ENCODE measurements at places on chromosomes 7 and 10.

DNA sequence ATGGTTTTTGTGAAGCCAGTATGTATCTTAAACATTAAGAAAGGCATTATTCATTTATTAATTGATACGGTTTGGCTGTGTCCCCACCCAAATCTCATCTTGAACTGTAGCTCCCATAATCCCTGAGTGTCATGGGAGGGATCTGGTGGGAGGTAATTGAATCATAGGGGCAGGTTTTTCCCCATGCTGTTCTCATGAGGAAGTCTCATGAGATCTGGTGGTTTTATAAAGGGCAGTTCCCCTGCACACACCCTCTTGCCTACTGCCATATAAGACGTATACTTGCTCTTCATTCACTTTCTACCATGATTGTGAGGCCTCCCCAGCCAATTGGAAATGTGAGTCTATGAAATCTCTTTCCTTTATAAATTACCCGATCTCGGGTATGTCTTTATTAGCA lies 28.1 kb downstream of the OTUD1 start:
- peak; percentile 30 for DNase-seq

DNA sequence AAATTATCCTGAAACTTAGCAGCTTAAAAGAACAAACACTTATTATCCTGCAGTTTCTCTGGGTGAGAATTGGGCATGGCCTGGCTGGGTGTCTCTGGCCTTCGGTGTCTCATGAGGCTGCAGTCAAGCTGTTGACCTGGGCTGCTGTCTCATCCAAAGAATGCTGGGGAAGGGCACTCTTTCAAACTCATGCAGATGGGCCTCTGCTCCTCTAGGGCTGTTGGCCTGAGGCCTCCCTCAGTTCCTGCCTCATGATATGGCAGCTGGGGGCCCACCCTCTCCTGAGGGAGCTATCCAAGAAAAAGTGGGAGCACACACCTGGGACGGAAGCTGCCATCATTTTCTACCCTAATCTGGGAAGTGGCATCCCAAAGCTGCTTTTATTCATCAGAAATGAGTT lies 43.6 kb downstream of the DRGX start:
- DNase-seq, result no peak

- no peak for DNase-seq
Measured at GRCh38 chr10:49365675-49366415, 30.0 kb downstream of the DRGX start.

DNA sequence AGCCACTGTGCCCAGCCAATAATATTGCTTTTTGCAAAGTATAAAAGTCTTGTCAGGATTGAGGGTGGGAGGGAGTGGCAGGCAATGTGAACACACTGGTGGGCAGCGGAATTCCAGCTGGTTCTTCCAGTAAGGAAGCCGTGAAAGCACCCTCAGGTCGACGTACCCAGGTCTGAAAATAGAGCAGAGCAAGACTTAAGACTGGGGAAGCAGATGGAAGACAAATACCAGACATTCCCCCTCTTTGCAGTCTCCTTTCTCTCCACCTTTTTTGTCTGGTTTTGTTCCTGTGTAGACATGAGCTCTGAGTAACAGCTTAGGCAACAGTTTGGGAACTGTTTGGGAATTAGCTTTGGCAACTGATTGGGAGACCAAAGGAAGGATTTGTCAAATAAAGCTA lies 17.6 kb upstream of the CSTF2T start:
- no peak for DNase-seq

DNA sequence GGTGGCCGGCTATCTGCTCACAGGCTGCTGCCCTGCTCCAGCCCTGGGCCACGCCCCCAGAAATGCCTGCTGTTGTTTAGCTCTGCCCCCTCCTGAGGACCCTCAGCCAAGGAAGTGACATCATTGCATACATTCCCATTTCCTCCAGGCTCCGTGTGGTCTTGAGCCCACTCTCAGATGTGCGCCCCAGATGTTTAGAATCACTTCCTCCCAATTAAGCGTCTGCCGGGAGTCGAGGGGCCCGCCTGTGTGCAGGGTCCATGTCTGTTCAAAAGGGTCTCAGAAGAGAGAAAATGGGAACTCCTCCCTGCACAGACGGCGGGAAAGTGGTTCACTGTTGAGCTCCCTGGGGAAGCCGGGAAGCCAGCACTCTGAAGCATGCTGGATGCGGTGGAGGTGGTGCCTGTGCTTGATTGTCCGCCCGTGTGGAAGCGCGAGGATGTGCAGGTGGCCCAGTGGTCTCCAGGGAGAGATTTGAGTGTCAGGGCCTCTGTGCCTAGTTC lies 116.9 kb upstream of the PPIF start:
- DNase-seq, result no peak

- DNase-seq, result no peak
Measured at GRCh38 chr10:28147706-28148105, 148.8 kb upstream of the ODAD2 start.

- peak; percentile 88 for DNase-seq
Measured at GRCh38 chr10:49187950-49188761, at the start of gene TMEM273. TSS of gene TMEM273 (minus strand) at chr10:49188391. CDS start at chr10:49188336, 55 bp downstream.

DNA sequence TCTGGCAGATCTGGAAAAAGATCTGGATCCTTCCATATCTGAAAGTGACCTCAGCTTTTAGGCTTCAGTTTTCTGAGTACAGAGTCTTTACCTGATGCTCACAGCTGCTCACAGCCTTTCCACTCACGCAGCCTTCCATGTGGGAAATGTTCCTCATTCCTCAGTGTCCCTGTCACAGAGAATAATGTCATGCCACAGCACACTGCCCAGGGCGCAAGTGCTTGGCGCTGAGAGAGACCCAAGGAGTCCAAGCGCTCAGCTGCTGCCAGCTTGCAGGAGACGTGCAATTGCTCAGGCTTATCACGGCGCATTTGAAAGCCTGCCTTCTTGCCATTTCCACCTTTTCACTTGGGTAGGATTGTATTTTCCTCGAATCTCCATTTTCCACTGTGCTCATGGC lies 271.9 kb upstream of the MKI67 start:
- DNase-seq, result no peak

DNA sequence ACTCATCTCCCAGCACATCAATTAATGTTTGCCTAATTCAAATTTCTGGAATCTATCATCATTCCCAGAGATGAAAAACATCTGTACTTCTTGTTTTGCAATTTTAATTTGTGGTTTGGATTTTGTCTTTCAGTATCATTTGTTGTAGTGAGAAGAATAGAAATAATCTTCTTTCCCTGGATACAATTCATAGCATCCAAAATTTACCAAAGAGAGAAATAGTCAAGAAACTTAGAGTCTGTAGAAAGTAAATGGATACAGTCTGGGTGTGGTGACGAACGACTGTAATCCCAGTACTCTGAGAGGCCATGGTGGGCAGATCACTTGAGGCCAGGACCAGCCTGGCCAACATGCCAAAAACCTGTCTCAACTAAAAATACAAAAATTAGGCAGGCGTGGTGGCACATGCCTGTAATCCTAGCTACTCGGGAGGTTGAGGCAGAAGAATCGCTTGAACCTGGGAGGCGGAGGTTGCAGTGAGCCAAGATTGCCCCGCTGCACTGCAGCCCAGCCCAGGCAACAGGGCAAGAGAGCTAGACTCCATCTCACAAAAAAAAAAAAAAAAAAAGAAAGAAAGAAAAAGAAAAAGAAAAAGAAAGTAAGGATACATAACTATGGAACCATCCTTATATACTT lies 193.0 kb downstream of the RELN start:
- no peak for DNase-seq

DNA sequence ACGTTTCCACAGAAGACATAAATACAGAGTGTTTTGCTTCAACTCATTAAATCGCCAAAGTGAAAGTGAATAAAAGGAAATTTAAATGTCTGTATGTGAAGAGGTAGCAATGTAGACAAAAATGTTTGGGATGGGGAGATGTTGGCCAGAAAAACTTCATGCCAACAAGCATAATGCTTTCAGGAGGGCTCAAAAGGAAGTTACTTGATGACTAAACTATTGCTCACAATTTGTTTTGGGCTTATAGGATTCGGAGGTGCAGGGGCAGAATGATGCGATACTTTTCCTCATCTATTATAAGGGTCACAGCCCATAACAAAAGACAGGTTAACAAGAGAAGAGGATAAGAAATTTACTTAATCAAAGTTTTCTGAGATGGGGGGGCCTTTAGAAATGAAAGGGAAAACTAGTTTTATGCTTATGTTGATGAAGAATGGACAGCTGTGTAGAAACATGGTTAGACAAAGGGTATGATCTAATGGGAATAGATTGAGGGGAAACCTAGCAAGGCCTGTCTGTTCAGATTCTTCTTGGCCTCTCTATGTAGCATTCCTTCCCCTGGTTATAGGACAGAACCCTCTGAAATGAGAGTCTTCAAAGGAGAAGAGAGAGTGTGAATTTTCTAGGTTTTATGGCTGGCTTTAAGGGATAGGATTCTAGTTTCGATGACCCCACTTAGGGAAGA lies 898.6 kb downstream of the LRMDA start:
- DNase-seq, result no peak

GRCh38 chr10:93913706-93914105 lies 19.9 kb downstream of the SLC35G1 start:
- DNase-seq, result no peak

- no peak for DNase-seq
Measured at GRCh38 chr10:84608126-84608525, 279.7 kb downstream of the CCSER2 start.

DNA sequence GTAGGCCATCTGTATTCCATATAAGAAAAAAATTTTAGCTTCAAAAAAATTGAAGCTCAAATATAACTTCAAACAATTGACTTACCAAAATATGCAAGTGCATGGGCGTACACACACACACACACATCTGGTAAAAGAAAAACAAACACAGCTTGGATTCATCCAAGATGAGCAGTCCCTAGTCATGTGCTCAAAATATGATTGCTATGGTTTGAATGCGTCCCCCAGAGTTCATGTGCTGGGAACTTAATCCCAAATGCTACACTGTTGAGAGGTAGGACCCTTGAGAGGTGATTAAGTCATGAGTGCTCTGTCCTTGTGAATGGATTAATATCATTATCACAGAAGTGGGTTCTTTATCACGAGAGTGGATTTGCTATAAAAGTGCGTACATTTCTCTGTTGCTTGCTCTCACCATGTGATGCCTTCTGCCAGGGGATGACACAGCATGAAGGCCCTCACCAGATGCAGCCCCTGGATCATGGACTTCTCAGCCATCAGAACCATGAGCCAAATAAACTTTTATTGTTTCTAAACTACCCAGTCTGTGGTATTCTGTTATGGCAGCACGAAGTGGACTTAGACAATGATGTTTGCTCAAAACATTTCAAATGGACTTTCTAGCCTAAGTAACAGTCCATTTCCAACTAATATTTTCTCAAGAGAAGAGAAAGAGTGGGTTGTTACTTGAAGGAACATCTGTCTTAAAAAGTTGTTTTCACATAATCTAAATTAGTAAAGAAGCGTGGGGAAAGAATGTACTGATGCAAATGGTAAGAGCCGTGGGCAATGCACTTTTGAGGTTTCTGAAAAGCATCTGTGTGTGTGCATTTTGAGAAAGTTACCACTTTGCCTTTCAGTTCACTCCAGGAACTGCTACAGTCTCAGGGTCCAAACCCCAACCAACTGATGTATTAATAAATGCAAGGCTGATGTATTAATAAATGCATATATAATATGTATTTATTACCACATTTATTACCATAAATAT lies 15.1 kb upstream of the SVIL start:
- DNase-seq, result no peak

DNA sequence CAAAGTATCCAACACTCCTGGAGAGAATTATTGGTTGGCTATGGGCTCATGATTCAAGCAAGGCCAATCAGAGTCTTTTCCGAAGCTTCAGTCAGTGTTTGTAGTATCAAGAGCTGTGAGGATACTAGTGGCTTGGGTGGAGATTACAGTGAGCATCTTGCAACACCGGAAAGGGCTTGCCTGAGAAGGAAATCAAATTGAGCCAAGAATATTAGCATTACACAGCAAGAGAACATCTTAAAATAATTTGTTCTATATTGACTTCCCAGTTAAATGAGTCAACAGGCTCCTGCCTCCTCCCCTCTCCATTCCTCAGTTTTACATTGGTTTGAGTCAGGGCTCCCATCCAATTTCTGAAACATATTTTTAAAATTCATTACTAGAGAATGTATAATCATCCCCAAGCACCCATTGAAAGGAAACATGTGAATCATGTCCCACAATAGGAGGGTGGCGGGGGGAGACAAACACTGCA lies 127.4 kb downstream of the ELAPOR2 start:
- DNase-seq, result peak; percentile 31

DNA sequence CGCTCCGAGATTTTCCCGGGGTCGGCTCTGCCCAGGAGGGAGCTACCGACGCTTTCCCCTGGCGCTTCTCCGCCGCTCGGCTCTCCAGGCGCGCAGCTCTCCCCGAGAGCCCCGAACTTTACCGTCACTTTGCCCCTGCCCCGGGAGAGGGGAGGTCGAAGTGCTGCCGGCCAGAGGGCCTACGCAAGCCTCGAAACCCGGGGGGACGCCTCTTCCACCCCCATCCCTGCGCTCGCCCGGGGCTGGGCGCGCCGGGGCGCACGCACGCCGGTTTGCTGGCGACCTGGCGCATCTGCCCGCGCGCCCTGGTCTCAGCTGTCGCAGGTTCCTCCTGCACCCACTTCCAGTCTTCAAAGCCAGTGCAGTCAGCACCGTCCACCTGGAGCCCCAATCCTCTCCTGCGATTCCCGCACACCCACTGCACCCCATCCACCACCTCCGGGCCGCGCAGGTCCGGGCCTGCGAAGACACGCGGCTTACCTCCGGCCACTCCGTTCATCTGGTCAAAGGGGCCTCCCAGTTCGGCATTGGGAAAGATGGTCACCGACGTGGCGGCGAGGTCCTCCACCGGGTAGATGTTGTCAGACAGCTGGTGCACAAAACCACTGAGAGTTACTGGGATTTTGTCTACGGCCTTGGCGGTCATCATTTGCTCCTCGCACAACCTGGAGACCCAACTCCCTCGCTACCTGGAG lies 638 bp downstream of the EGR2 start:
- no peak for DNase-seq

GRCh38 chr10:116919164-116919563 lies 69.9 kb downstream of the ENO4 start:
- no peak for DNase-seq

- peak; percentile 46 for DNase-seq
Measured at GRCh38 chr7:140517546-140518369, 38.5 kb upstream of the MKRN1 start.

DNA sequence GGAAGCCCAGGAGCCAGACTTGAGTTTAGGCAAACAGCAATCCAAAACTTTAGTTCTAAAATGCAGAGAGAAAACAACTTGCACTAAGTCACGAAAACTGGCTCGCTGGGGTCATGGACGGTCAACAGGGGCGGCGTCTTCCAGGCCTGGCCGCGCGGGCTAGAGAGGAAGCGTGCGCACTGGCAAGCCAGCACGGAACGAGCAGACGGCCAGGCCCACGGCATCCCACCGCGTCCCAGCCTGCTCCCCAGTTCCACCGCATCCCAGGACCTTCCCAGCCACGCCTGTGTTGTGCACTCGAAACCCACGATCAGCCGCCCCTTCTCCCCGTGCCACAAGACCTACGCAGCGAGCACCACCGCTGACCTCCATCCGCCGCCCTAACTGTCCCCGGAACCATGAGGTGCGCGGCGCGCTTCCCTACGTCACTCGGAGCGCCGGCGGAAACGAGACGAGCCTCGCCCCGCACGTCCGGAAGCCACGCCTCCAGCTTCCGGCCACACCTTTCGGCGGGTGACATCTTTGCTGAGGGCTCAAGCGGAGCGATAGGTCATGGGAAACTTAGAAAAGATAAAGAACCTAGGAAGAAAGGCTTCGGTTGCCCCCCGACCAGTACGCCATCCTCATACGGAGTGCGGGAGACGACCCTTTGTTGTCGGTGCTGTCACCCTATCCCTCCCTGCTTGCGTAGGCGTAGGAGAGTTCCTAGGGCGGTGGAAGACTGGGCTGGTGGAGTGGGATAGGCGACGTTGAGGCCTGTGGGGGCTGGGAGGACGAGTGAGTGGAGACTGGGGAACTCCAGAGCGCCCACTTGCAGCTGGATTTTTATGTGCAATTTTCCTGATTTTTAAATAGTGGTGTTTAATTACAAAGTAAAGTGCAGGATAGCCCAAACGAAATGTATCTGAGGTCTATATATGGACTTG lies at the start of gene TBRG4:
Gene TBRG4, minus strand, starts transcription at position 400 of the 926 bp plus-strand sequence. CDS start 2,460 bp downstream, outside the sequence.
- peak; percentile 96 for DNase-seq
